Chondrocyte (in vitro differentiated cells): ENCODE measurements at places on chromosomes 6 and 20.

GRCh38 chr20:58372806-58373205, 16.2 kb upstream of the VAPB start:
- no peak for DNase-seq

DNA sequence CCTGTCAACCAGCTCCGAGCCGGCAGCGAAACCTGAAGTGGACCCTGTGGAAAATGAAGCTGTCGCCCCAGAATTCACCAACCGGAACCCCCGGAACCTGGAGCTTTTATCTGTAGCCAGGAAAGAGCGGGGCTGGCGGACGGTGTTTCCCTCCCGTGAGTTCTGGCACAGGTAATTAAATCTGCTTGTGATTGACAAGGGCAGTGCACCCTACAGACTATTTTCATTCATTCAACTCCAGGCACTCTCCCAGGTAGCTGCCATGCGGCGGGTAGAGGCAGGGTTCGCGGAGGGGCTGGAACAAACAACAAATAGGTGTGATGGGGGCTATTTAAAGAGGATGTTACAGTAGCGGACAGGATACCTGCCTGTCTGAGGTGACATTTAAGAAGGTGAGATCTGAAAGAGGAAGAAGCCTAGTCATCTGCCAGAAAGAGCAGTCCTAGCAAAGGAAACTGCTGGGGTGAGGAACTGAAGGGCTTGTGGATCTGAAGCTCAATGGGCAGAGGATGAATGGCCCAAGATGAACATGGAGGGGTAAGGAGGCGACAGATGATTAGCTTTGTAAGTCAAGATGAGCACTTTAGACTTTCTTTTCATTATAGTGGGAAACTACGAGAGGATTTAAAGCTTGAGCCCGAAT, 810 bp downstream of the MRPL18 start:
- DNase-seq = no peak

DNA sequence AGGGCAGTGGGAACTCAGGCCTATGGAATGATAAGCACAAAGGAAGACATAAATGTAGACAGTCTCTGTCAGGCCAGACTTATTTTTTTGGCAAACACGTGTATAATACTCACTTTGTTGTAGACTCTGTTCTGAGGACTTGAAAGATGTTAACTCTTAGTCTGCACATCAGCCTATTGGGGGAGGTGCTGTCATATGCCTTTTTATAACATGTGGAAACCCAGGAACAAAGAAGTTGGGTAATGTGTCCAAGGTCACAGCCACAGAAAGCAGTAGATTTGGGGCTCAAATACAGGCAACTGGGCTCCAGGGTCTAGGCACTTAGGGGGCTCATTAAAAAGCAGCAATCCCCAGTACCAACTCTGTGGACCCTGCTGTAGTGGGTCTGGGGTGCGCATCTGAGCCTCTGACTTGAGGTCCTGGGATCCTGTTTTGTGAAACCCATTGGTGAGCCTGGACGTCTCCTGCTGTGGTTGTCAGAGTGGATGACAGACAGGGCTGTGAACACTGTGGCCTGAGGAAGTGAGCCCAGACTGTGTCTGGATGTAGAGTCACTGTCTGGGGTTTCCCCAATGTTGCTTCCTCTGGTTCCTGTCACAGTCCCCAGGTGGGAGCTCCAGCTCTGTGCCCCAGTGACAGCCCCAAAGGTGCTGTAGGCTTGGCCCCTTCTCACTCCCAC, 50.0 kb downstream of the CDH26 start:
- no peak for DNase-seq

- DNase-seq = no peak
Observed at GRCh38 chr20:13441388-13441787, 197.3 kb downstream of the TASP1 start.

DNA sequence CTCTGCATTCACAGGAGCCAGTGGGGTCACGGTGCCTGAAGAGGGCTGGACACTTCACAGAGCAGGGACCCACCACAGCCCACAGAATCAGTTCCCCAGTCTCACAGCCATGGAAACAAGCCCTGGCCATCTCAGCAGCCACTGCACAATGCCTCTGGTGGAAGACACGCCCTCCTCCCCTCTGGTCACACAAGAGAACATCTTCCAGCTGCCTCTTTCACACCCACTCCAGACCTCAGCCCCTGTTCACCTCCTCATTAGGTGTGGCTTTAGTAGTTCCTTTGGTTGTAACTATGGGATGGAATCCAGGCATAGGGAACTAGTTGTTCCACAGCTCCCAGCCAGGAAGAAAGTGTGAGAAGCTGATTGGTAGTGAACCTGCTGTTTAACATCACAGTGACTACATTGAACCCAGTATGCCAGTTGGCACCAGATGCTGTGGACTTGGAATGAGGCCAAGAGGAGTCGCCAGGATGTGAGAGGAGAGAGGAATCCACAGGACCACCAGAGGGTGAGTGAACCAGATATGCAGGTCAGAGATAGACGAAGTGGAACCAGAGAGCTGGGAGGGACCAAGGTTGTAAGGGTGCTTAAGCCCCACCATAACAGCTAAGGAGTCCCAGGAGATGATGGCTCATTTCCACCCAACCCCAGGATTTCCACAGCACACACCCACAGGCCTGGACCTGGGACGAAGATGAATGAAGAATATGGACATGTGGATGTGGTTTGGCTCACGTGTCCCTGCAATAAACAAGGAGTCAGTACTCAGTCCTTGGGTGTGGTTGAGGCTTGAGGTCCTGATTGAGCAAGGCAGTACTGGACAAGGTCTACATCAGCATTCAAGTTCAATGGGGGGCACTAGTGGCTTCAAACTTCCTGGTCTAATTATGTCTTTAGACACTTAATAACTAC, 8.8 kb upstream of the BTN3A3 start:
- DNase-seq = no peak

DNA sequence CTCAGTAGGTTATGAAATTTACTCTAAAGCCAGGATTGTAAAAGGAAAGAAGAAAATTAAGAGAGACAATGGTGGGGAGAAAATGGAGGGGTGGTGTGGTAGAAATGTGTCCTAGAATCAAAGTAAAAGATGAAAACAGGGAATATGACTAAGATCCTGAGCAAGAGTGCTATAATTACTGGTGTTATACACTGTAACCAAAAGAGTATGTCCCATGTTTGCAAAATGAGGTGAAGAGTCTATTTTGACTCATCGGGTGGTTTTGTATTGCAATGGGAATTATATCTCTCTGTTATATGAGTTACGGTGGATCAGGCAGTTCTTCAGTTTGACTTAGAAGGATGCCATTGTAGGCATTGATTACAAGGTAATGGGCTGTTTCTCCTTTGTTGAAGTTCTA, 8.5 kb downstream of the L3MBTL3 start:
- no peak for DNase-seq
